ENCODE measurements at places on chromosomes 5 and 9.

DNA sequence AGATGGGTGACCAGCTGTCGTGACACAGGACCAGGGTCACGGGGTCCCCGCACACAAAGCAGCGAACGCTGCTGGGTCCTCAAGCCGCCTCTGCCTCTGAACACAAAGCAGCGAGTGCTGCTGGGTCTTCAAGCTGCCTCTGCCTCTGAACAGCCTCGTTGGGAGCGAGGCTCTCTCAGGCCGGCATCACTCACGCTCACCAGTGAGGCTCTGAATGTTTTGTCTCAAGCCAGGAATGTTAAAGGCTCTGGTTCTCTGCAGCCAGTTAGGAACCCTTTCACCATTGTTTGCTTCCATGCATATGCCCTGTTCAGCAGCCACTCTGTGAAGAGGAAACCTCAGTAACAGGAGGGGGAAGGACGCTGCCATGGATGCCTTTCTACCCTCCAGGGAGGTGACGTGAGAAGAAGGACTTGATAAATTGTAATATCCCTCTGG is 82.7 kb upstream of the TAF11L2 start:
- no peak for DNase-seq

GRCh38 chr5:55672477-55672911 is 39.6 kb downstream of the SLC38A9 start:
- no peak for DNase-seq

DNA sequence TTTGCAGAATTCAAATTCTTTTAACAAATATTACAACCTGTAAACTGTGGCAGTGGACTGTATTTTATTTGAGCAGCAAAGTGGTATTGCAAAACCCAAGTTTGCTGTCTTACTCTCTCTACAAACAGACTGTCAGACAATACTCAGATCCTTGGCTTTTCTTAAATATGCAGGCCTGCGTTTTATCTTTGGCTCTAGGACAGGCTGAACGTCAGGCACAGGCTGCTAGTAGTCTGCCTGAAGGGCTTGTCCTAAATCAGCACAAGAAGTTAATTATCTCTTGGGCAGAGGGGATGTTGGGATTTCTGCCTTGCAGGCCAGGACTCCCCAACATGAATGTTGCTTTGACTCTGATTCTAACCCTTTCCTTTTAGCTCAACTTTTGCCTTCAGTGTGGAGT is 147.5 kb downstream of the SLIT3 start:
- no peak for DNase-seq

DNA sequence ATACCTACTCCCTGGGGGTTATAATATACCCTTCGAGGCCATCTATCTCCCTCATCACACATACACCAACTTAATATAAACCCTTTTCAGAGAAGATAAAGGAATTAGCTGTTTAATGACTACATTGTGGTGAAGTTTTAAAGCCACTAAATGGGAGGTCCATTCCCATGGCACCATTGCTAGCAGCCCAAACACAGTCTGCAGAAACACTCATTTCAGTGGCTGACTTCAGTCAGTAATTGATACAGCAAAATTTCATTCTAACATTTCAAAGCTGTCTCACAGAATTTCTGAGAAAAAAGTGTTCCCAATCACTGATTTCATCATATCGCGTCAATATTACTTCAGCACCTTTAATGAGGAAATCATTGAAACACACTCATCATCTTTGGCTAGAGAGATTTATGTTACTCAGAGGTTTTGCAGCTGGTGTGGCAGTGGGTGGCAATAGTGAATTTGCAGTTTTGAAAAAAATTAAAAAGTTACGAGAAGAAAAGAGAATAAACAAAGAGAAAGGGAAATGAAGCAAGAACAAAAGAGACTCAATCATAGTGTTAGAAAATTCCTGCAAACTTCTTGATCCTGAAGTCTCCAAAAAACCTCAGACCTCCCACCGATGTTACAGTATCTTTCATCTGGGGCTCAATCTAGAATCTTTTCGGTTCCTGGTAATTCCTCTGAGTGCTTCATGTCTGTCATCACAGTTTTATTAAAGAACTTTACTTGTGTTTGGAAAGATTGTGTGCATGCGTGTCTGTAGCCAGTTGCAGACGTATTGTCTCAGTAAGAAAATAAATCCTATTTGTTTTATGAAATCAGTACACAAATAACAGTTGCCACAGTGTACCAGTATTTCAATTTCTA is 105.0 kb downstream of the ERCC6L2 start:
- DNase-seq: no peak

DNA sequence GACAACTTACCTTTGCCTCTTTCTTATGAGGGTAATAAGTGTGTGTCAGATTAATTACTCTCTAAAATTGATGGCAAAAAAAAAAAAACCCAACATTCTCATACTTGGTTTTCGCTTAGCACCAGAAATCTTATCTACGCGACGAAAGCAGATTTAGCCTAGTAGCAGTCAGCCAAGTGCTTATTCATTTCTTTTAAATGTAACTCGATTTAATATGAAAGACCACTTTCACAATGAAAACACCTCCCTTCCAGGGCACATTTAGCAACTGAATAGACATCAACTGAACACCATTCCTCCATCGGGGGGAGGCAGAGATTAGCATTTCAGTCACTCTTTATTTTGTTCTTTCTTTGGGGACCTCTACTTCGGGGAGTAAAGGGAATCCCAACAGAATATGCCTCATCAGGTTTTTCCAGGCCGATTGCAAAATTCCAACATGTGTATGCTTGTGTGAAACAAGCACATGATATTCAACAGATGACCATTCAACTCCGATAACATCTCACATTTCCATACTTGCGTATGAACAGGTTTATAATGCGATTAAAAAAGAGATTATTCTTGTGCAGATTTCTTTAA is 124.1 kb upstream of the RETREG1 start:
- no peak for DNase-seq

- DNase-seq: no peak
These were observed 58.6 kb downstream of the DIAPH1 start for GRCh38 chr5:141560151-141560550.

- DNase-seq: no peak
These were observed 571.7 kb downstream of the KCTD16 start for GRCh38 chr5:144742361-144742760.

DNA sequence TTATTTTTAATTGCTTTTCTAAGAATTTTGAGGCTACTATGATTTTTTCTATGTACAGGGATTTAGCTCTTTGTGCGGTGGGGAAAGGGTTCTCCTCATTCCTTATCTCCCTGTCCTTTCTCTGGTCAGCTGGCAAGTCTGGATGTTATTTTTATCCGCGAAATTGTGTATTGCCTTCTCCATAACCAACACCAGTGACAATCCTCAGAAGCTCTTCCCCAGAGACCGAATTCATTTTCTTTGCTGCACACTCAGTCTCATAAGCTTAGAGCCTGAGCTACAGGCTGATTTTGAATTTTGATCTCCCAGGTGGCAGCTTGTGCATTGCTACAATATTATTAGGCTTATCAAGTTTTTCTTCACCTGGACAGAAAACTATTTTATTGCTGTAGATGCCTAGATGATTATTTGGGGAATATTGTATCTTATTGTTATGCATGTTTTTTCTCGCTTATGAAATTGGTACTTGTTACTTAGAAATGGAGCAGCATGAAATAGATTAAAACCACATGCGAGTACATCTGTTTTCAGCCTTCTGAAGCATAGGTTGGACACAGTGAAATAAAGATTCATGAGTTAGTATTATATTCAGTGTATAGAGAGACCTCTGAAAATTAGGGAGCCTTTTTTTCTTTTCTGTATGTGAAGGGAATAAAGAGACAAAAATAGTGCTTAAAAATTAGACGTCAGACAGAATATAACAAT is 27.3 kb downstream of the CPEB4 start:
- DNase-seq: no peak

DNA sequence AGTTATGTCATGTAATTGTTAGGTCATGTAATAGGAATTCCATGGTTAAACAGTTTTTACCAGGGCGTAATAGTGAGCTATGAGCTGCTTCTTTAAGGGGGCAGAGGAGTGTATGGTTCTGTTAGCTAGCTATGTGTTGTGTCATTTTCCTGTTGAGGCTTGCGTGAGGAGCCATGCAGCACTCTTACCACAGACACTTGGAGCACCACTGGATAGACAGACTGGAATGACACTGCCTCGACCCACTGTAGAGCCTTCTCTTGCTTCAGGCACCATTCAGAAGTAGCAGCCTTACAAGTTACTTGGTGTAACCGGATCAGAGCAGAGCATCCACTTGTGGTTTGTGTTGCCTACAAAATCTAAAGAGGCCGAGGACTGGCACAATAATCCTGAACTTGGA is 28.3 kb upstream of the STOM start:
- DNase-seq: no peak

- no peak for DNase-seq
These were observed 147.5 kb upstream of the FBXL17 start for GRCh38 chr5:108529381-108529780.

- DNase-seq: no peak
These were observed 5.5 kb downstream of the ASTN2 start for GRCh38 chr9:117409321-117409720.

GRCh38 chr5:122723606-122724352 is 51.1 kb upstream of the SNX2 start:
- DNase-seq: no peak

GRCh38 chr5:96648593-96648992 is 13.6 kb upstream of the CAST start:
- DNase-seq: no peak

- DNase-seq: no peak
These were observed 286.1 kb downstream of the ANXA1 start for GRCh38 chr9:73437758-73438157.
